ENCODE measurements at places on chromosomes 3 and 15.

- DNase-seq: no peak
Observed at GRCh38 chr15:52559022-52559421, 9.8 kb downstream of the ARPP19 start.

DNA sequence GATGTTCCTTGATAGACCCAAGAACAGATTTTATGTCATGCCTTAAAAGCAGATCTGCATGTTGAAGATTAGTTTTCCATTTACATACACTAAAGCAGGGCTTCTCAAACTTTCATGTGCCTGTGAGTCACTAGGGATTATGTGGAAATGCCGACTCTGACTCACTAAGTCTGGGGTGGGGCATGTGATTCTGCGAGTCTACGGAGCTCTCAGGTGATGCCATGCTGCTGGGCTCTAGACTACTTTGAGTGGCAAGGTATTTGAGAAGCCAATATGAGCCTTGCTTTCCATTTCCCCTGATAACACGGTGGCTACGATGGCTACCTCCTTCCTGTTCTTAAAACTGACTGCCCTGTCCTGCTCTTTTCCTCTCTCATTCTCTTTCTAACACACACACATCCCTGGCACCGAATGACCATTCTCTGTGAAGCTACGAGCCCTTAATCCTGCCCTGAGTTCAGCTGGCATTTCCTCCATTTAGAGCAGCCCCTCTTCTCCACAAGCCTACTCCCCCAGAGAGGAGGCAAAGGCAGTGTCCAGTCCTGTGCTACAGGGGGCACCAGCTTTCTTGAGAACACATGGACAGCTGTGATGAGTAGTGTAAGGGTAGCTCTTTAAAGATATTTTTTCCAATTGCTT is 39.7 kb upstream of the PYGO1 start:
- no peak for DNase-seq

DNA sequence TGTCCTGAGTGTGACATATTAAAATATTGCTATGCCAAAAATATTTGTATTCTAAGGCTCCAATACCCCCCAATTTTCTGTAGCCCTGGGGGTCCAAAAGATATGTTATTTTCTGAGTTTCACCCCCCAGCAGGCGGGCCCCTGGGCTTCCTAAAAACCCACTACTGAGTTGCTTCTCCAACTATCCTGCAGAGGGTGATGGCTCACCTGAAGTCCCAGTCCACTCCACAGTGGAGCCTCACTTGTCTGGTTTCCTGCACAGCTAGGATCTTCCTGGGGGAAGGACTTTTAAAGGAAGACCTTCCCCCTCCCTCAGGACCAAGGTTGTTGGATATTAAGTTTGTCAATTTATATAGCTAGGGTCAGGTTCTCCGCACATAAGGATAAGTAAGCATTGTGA is 1181.4 kb downstream of the ROBO2 start:
- DNase-seq: no peak

GRCh38 chr3:100184948-100185570 is 70.8 kb upstream of the FILIP1L start:
- DNase-seq: no peak

- no peak for DNase-seq
Observed at GRCh38 chr3:44041726-44042125, 200.0 kb upstream of the TOPAZ1 start.

GRCh38 chr3:9780458-9780812 is 10.7 kb upstream of the CAMK1 start:
- no peak for DNase-seq

DNA sequence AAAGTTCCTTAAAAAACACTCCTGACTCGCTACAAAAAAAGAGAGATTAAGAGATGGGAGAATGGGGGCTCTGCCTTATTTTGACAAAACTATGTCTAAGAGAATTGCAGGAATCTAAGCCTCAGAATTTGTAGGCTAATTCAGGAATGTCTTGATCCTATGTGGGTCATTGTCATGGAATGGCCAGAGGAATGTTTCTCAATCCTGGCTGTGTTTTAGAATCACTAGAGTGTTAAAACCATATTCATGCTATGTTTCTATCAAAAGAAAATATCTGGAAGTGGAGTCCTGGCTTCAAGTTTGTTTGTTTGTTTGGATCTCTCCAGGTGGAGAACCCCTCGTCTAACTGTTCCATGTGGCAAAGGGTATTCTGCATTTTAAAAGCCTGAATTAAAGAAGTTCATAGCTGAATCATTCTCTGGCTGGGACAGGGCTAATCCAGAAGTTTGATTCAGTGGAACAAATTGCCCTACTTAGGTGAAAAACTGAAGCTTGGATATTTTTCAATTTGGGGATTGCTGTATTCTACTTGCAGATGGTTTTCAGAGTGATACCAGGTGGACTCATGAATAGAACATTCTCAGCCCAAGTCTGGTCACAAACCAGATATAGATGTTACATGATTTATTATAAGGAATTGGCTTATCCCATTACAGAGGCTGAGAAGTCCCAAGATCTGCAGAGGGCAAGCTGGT is 28.2 kb downstream of the GJD2 start:
- DNase-seq: no peak

GRCh38 chr3:38021196-38021595 is 8.2 kb downstream of the PLCD1 start:
- no peak for DNase-seq

DNA sequence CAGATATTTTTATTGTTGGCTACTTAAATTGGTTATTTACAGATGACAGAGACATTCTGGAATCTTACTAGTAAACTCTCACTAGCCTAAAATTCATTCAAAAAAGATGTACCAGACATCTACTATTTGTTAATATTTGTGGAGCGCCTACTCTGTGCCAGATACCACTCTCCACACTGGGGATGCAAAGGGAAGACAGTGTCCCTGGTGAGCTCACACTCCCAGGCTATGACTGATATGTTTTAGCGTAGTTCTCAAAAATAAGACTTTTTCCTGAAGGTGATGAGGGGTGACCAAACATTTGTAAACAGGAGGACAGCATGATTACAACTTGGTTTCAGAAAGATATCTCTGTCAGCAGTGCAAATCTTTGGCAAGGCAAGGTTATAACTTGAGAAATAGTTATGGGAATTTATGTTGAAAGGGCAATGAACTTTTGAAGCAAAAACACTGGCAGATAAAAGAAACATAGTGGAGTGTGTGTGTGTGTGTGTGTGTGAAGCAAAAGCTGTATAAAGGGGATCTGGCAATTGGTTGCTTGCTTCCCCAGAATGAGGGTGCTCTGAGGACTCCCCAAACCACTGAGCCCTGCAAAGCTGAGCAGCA is 51.2 kb downstream of the HACD2 start:
- no peak for DNase-seq

- no peak for DNase-seq
Observed at GRCh38 chr15:85493260-85493659, 112.9 kb downstream of the AKAP13 start.

- DNase-seq: no peak
Observed at GRCh38 chr3:197878427-197878826, 71.6 kb upstream of the RPL35A start.

Data from activated effector memory CD4-positive, alpha-beta T cell treated with Interleukin-2 at 50 U/mL for 16 hours (primary cell).